ENCODE measurements at places on chromosomes 4 and X. TPM values are rescaled to one million over a fixed set of nuclear protein-coding genes. Genes with fewer than 3 reads are reported as not detected.

Gene RENBP
- total RNA-seq, result 13.1 TPM

Gene TECRL
- not detected for total RNA-seq

Gene FHDC1
- total RNA-seq, result 8.9 TPM

Gene SYN1
- total RNA-seq, result 3.7 TPM

Gene HTRA3
- 3.5 TPM for total RNA-seq

Gene XG
- total RNA-seq, result not detected

Gene SCML1
- 8.4 TPM for total RNA-seq

Gene RXFP1
- not detected for total RNA-seq

Gene CCNB3
- total RNA-seq, result 0.59 TPM

Gene RTL9
- total RNA-seq, result 0.33 TPM

Gene KIT
- 3.1 TPM for total RNA-seq

Gene GPAT3
- total RNA-seq, result 0.07 TPM

Gene C1QTNF7
- 0.53 TPM for total RNA-seq

Gene HMGB3
- 44.4 TPM for total RNA-seq

Gene XKRX
- not detected for total RNA-seq

Gene CLDN34
- not detected for total RNA-seq

Gene HERC5
- 0.49 TPM for total RNA-seq
